ENCODE measurements at places on chromosomes 7 and 10.

- DNase-seq, result no peak
Measured at GRCh38 chr10:34537629-34538231, 277.4 kb downstream of the PARD3 start.

GRCh38 chr10:74851831-74852230, 25.4 kb downstream of the KAT6B start:
- DNase-seq, result no peak

- DNase-seq, result no peak
Measured at GRCh38 chr10:129741978-129742741, 221.9 kb downstream of the EBF3 start.

- DNase-seq, result no peak
Measured at GRCh38 chr7:138978541-138979184, 2.5 kb downstream of the KIAA1549 start.

- no peak for DNase-seq
Measured at GRCh38 chr7:71313553-71313952, 181.6 kb downstream of the GALNT17 start.

- DNase-seq, result no peak
Measured at GRCh38 chr10:7529638-7530037, 118.8 kb upstream of the SFMBT2 start.

DNA sequence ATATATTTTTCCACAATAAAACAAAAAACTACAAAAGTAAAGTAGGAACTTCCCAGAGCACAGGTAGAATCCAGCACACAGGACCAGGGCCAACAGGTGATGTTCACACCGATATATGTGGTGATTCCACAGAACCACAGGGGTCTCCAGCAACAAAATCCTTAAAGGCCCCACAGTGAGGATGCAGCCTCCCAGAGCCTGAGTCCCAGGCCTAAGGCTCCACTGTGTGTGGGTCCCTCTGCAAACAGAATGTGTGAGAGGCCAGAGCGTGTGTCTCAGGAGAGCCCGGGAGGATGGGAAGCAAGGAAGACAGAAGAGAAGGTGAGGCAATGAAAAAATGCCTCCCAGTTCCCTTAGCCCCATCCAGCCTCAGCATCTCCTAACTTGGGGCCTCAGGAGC, 173.9 kb downstream of the GRID1 start:
- DNase-seq, result no peak

- no peak for DNase-seq
Measured at GRCh38 chr7:157795199-157795598, 458.4 kb downstream of the DNAJB6 start.

GRCh38 chr7:1533547-1534329, 3.2 kb downstream of the MAFK start:
- DNase-seq, result no peak

DNA sequence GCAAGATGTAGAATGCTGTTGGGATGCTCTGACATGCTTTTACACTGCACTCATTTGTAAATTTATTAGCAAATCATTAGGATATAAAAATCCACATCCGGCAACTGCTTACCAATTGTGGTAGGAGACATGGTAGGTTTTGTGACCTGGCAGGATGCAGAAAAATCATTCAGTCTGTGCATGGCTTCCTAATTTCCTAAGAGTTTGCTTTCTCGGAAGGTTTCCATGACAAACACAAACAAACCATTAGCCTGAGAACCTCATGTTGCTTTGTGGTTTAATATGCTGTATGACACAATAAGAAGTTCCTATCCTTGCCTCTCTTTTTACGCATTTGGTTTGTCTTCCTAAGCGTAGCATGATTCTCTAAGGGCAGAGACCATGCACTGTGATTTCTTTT, 14.7 kb upstream of the LMBR1 start:
- no peak for DNase-seq

DNA sequence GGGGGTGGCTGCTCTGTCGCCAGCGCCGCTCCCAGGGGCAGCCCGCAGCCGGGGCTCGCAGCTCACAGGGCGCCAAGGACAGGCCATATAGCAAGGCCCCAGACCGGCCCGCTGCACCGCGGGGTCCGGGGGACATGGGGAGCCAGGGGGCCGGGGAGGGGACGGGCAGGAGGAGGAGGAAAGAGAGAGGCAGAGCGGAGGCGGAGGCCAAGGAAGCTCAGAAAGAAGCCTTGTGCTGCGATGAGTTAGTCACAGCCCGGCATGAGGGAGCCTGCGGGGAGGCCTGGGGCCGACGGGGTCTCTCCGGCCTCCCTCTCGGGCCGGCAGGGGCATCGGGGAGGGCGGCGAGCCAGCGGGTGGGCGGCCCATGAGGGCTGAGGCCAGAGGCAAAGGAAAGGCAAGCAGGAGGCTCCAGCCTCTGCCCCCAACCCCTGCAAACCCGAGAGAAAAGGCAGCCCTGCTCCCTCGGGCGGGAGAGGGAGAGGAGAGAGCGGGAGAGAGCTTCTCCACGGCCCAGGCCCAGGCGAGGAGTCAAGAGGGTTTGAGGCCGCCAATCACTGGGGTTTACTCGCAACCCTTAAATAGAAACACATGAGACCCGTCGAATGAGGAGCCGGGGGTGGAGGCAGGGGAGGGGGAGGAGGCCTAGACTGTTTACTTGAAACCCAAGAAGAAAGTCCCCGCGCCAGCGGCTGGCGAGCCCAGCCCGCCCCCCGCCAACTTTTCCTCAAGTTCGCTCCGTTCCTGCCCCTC, 167.9 kb downstream of the NEURL1 start:
- DNase-seq, result no peak

DNA sequence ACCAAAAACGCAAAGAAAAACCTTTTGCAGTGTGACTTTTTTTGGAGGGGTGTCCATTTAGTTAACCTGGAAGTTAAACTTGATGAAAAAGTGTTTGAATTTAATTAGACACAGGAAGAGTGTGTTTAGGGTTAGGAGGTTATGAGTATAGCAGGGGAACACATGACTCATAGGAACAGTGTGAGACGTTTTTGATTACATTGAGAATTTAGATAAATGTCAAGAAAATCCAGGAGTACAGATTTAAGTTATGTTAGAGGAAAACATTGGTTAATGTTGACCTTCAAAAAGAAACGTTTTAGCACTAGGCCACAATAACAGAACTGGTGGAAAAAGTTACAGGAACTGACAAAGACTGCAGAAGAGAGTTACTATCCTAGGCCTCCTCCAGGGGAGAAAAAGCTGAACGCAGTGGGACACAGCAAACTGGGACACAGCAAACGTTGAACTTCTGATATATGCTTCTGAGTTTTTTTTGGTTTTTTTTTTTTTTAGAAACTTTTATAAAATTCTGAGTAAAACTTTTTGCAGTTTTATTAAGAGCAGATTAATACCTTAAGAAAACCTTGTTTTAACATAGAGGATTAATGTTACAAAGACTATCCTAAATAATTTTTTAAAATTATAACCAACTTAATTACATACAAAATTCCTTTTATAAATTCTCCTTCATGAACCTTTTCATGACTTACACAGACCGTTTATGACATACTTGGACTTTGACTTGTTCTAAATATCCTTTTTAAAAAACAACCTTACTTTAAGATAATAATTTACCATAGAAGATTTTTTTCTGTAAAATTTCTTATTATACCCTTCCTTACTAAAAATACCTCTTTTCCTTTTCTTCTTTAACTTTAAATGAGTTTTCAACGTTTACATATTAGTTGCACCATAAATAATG, 22.2 kb downstream of the LANCL2 start:
- no peak for DNase-seq

DNA sequence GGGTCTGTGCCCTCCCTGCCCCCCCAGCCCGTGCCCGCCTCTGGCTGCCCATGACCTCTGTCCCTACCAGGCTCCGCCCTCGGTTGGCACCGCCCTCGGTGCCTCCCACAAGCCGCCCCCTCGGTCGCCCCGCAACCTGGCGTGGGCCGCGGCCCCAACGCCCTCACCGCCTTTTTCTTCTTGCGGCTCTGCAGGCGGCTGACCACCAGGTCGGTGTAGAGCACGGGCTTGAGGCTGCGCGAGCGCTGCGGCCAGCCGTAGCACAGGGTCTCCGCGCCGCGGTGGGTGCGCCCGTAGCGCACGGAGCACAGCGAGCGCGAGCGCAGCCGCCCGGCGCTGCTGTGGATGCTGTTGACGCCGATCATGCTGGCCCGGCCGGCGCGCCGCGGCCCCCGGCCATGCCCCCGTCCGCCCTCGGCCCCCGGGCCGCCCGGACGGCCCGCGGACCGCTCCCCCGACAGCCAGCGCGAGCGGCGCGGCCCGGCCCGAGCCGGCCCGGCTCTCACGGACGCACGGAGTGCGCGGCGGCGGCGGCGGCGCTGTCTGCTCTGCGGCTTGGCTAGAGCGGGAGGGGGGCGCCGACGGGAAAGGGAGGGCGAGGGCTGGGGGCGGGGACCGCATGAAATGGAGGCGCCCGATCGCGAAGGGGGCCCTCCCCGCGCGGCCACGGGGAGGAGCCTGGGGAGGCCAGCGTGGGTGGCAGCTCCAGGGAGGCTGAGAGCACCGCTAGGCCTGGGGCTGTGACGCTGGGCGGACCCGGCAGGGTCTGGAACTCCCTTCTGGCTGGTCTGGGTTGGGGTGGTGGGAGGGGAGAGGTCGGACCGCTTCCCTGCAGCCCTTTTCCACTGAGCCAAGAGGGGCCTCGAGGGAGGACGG, 9.6 kb downstream of the PSD start:
- no peak for DNase-seq

DNA sequence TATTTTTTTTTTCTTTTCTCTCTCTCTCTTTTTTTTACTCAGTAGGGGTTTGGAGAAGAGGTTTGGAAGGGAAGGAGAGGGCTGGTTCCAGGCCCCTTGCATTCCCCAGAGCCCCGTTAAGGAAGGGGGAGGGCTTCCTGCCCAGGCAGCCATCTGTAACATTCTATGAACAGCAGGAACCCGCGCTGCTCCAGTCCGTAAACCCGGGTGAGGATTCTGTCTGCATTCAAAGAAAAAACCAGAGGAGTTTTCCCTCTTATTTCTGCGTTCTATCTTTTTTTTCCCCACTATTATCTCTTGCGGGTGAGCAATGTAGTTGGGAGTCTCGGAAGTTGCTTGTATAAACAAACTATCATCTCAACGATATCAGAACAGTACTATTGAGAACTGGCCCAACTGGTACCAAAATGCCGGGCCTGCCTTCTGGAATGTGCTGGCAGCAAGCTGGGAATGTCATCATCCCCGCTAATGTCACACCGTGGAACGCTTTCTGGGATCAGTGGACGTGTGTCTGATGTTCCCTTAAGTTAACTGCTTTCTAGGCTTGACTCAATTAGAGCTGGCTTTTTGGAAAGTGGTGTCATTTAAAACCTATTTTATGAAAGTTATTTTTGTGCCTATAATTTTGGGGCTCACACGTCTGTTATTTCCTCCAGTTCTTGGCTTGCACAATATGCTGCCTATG, 153.1 kb upstream of the MEOX2 start:
- no peak for DNase-seq

GRCh38 chr7:10939237-10939910, 34.3 kb upstream of the PHF14 start:
- DNase-seq, result no peak

- no peak for DNase-seq
Measured at GRCh38 chr10:50152792-50153272, 85.1 kb downstream of the WASHC2A start.

GRCh38 chr7:44372560-44373417, 47.4 kb upstream of the CAMK2B start:
- no peak for DNase-seq

GRCh38 chr10:114491933-114492332, 87.6 kb upstream of the AFAP1L2 start:
- DNase-seq, result no peak

- no peak for DNase-seq
Measured at GRCh38 chr10:119933179-119933578, 40.6 kb downstream of the SEC23IP start.

GRCh38 chr7:73705551-73705920, 13.9 kb downstream of the STX1A start:
- DNase-seq, result no peak

DNA sequence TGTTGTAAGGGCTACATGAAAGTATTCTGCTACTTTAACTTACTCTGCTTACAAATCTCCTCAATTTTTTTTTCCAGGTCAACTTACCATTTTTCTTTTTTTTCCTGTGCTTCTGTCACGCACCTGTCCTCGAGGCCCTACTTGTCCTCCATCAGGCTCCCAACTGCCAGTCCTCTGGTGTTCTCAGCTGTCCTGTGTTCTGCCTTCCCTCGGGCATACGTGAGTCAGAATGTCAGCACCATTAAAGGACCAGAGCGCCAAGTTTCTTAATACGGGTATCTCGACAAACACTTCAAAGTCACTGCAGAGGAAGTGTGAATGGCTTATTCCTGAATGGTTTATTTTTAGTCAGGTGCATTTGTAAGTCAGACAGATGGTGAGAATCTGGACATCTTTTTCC, at the start of gene TEX47:
Gene TEX47, minus strand, starts transcription at position 185 of the 400 bp plus-strand sequence. CDS start 795 bp downstream, outside the sequence.
- DNase-seq, result no peak

- no peak for DNase-seq
Measured at GRCh38 chr7:158396982-158397862, 190.4 kb downstream of the PTPRN2 start.

DNA sequence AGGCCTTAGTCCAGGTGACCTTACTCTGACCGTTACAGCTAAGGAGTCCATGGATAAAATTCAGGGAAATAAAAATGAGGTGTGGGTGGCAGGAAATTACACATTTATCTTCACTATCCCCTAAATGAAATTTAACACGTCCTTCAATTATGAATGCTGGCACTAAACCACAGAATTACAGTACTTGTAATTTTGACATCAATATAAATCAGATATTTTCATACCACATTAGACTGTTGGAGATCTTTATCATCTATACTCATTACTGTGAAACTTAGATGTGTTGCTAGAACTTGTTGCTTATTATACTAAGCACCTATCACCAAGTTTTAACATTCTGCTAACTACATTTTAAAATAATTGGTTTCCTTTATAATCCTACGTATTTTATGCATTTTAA, 51.1 kb downstream of the IGF2BP3 start:
- no peak for DNase-seq

DNA sequence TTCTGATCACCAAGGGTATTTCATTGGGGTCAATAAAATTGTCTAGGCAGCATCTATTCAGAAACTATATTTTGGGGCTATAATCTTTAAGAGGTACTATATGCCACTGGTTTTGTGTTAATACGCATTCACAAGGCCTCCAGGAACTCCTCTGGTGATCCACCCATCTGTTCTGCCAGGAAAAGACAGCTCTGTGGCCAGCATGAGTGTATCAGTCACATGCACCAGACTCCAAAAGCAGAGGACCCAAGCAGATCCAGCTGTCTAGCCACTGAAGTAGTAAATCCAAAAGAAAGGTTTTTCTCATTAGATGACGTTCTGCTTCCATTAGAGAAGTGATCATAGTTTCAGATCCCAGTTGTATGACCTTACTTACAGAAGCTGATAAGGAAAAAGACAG, 199.6 kb upstream of the CELF2 start:
- no peak for DNase-seq

- no peak for DNase-seq
Measured at GRCh38 chr7:141074997-141075396, 1.1 kb downstream of the TMEM178B start.

GRCh38 chr7:131890176-131890575, 333.7 kb upstream of the PODXL start:
- no peak for DNase-seq

GRCh38 chr10:97759158-97759887, 12.5 kb downstream of the SFRP5 start:
- DNase-seq, result no peak

Data from stimulated activated CD8-positive, alpha-beta memory T cell treated with anti-CD3 and anti-CD28 coated beads, Interleukin-7, amount 100 ng/mL, for 24 hours (primary cell).